Stimulated activated CD8-positive, alpha-beta memory T cell treated with anti-CD3 and anti-CD28 coated beads, Interleukin-15, amount 100 ng/mL, for 24 hours (primary cell): ENCODE measurements at places on chromosomes 6 and 20.

- DNase-seq: no peak
Measured at GRCh38 chr6:43060034-43060754, 763 bp downstream of the KLC4 start.

DNA sequence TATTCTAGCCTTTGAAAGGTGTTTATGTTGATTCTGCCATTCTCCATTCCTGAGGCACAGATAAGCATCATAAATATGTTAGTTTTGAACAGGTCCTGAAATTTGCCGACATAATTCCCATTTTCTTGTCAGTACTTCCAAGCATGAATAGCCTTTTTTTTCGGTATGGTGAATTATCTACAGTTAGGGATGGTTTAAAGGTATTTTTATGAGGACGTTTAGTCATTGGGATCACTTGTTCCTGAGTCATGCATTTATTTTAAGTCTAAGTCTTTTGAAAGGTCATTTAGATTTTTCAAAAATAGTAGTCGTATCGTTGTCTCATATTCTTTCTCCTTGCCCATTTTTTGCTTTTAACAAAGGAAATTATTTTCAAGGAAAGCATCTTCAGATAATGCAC is 98.7 kb downstream of the PHACTR3 start:
- no peak for DNase-seq

DNA sequence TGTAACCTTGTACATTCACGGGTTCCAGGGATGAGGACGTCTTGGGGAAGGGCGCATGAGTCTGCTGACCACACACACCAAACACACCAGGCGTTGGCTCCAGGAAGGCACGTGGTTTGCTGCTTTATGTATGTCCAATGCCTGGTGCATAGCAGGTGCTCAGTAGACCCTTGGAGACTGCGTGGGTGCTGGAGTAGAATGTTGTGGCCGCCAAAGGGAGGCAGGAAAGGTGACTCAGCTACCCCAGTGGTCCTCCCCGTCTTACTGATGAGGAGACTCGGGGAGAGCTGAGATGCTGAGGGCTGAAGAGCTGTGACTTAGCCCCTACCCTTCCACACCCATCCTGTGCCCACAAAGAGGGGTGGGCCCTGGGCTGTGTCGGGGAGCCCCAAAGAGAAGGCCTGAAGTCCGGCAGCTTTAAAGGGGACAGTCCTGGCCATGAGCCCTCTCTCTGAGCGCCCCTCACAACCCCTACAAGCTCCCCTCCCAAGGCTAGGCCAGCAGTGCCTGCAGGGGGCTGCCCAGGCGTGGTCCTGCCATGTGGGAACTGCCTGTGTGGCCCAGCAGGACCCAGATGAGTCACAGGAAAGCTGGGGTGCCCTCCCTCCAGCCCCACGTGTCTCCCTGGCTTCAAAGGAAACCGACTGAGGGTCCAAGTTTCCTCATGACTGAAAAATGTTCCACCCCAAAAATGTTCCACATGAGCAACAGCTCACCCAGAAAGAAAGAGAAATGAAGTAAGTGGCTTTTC is 28.0 kb upstream of the PTGIS start:
- peak; percentile 49 for DNase-seq

DNA sequence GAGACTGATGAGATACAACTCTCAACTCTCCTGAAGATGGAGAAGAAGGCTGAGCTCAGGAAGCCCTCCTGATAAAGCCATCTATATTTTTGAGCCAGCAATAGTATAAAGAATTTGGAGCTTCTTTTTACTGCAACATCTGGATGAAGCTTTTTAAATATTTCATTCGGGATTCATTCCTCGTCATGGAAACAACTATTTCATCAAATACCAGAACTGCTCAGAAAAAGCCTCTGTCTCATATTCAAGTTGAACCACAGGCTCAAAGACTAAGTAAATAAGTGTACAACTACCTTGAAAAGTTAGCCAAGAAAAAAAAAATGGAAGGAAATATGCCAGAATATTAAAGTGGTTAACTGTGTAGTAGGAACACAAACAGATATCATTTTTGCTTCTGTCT is 37.8 kb downstream of the PTPRT start:
- DNase-seq: no peak

GRCh38 chr20:5590899-5591298 is 159.3 kb upstream of the SHLD1 start:
- DNase-seq: no peak
